ENCODE measurements at places on chromosomes 2 and 18. TPM values are rescaled to one million over a fixed set of nuclear protein-coding genes. Genes with fewer than 3 reads are reported as not detected.

Gene C2orf66
- not detected for total RNA-seq

DNA sequence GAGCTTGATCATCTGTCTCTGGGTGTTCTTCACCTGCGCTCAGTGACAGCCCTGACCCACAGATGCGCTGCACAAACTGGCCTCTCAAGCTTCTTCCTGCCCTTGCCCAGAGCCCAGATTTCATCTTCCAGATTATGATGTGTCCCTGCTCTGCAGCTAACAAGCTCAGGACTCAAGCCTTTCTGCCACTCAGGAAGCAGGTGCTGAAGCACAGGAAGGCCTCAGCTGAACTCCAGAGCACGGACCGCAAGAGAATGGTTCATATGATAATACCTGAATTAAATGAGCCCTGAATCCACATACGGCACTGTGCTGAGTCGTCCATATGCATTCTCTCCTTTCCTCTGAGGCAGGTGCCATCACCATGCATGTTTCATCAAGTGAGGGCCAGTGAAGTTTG is 3.8 kb downstream of the CD207 start:
- H3K36me3 ChIP-seq = no peaks in the 10 kb centered on the region
- no peak overlapping the region for H3K27ac ChIP-seq
- no peak overlapping the region for H3K4me3 ChIP-seq
- DNase-seq = no peak

Gene TUBB8B
- total RNA-seq = 0.49 TPM

GRCh38 chr2:8324901-8325300 is 357.0 kb upstream of the ID2 start:
- peaks cover 7% of the 10 kb centered on the region for H3K4me1 ChIP-seq
- no peak overlapping the region for H3K27ac ChIP-seq
- H3K36me3 ChIP-seq = no peaks in the 10 kb centered on the region
- no peak for DNase-seq
- H3K27me3 ChIP-seq = peaks cover 2% of the 10 kb centered on the region

DNA sequence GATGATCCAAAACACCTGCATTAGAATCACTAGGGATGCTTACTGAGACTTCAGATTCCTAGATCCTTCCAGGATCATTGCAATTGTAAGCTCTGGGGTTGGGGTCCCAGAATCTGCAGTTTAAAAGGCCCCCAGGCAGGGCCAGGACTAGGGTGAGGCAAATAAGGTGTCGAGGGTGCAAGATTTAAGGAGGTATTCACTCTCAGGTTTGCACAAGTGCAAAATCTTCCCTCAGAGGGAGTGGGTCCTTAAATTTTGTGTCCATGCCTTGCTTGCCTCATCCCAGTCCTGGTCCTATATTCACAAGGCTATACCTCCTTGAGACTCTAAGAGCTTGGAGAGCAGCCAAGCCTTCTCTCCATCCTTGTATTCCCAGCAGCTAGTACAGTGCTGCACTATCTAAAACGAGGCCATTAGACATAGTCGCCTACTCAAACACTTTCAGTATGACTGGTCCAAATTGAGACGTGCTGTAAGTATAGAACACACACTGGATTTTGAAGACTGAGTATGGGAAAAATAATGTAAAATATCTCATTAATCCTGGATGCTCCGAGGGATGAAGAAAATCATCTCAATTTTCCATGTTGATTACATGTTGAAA is 31.6 kb upstream of the MREG start:
- no peak overlapping the region for H3K27ac ChIP-seq
- no peaks in the 10 kb centered on the region for H3K4me1 ChIP-seq
- H3K36me3 ChIP-seq = no peaks in the 10 kb centered on the region
- no peak overlapping the region for H3K4me3 ChIP-seq

Data from B cell (primary cell).